ENCODE measurements at places on chromosomes 6 and 20.

- DNase-seq: no peak
These were observed 8.8 kb downstream of the ASF1A start for GRCh38 chr6:118902726-118903125.

GRCh38 chr6:118881440-118882313 lies 12.3 kb upstream of the ASF1A start:
- DNase-seq: no peak

GRCh38 chr20:56554869-56555268 lies 21.8 kb downstream of the FAM209B start:
- DNase-seq: peak; percentile 23

GRCh38 chr6:53530346-53530745 lies 14.6 kb downstream of the GCLC start:
- DNase-seq: no peak

DNA sequence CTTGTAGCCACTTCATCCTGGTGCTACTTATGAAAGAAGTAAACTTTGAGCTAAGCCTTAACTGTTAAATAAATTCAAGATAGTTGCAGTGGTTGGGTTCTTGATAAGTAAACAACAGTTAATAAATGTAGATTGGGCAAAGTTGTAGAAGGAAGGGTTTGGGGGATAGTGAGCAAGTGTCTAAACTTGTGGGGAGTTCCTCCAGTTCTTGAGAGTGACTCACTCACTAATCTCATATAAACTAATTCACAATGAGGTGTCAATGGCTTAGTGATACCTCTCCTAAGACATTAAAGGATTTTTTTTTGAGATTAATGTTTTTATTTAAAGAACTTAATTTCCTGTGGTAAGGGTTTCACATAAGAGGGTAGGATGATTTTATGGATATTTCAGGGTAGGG lies 507.4 kb downstream of the BMP2 start:
- DNase-seq: no peak

DNA sequence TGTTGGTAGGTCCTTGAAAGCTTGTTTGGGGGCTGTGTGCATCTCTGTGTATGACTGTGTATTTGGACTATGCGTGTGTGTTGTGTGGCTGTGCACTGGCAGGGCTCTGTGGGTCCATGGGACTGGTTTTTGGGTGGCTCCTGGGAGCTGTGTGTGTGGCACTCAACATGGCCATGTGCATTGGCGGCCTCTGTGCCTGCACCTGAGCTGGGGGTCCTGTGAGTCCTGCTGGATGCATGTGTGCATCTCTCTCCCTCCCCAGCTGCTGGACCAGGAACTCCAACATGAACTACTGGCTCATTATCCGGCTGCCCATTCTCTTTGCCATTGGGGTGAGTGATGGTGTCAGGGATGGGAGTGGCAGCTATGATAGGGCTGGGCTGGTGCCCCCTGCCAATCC lies 30.1 kb downstream of the GLP1R start:
- no peak for DNase-seq

- DNase-seq: no peak
These were observed 1.3 kb upstream of the MUCL3 start for GRCh38 chr6:30939473-30939872.

DNA sequence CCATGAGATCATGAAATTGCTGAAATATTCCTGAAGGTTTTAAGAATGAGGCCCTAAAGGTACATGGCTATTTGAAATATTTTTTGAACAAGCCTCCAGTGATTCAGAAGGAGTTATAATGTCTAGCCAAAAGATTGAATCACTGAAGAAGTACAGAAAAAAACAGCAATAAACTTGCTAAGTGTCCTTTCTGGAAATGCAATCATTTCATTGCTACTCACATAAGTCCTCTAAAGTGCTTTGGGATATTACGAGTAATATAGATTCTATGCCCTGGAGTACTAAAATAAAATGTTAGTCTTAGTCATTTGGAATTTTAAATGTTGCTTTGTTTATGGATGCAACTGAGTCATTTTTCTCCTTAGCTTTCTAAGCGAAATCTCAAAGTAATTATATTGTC lies 32.7 kb downstream of the CENPW start:
- DNase-seq: no peak

DNA sequence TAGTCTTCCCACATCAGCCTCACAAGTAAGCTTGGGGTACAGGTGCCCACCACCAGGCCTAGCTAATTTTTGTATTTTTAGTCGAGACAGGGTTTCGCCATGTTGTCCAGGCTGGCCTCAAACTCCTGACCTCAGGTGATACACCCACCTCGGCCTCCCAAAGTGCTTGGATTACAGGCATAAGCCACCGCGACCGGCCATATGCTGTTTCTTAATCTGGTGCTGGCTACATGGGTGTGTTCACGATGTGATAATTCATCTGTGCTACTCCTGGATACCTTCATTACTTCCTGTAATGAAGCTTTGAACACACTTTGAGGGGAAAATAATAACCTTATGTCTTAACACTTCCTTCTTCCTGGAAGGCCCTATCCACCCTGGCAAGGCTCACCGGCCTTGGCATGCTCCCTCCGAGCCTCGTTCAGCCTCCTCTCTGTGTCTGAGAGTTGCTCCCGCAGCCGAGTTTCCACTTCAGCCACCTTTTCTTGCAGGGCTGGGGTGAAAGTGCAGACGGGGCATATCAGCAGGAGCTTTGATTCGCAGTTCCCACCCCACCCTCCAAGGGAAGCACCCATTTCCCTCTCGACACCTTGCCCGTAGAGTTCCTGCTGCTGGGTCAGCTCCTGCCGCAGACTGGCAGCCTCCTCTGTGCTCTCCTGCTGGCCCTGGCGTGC lies 5.6 kb upstream of the PSORS1C2 start:
- DNase-seq: no peak

- DNase-seq: no peak
These were observed 24.5 kb downstream of the TTBK1 start for GRCh38 chr6:43267619-43268354.

DNA sequence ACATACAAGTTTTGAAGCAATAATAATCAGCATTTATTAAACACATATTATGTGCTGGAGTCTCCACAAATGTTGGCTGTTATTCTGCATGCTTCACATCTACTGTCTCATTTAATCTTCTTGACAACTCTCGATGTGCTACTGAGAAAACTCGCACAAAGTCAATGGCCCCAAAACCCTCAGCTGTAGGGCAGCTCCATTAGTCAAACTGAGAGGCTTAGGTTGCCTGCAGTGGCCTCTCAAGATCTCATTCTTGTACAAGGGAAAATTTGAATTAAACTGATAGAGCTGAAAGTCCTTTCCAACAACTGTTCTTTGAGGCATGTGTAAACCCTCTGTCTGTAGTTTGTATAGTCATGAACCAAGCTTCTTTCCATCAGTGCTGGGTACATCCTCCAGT lies 49.8 kb downstream of the MBOAT1 start:
- no peak for DNase-seq

DNA sequence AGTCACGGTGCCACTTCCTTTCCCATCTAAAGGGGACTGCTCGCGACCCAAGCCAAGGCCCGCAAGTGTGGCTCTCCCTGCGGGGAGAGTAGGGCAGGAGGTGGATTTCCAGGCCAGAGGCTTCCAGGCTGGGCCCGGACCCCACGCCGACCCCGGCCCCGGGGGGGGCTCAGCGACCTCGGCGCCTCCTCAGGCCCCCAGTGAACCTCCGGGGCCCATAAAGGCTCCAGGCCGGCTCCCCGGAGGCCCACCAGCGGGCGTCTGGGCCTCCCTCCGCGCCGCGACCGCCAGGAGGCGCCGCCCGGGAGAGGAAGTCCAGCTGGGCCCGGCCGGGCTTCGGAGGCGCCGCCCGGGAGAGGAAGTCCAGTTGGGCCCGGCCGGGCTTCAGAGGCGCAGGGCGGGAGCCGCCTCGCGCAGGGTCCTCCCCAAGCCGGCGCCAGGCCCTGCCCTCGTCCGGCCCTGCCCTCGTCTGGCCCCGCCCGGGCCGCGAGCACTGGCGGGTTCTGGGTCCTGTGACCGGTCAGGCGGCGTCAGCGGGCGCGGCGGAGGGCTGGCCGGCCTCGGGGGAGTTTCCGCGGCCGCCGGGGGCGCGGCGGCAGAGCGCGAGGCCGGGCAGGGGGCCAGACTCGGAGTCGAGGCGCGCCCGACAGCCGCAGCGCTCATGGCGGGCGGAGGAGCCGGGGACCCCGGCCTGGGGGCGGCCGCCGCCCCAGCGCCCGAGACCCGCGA lies at the start of gene RAB32:
Gene RAB32 (plus strand): TSS at position 623 of the 729 bp plus-strand sequence. CDS start 39 bp downstream, at position 662.
- DNase-seq: peak; percentile 67

- DNase-seq: no peak
These were observed 544.0 kb upstream of the HS3ST5 start for GRCh38 chr6:114886670-114887436.

DNA sequence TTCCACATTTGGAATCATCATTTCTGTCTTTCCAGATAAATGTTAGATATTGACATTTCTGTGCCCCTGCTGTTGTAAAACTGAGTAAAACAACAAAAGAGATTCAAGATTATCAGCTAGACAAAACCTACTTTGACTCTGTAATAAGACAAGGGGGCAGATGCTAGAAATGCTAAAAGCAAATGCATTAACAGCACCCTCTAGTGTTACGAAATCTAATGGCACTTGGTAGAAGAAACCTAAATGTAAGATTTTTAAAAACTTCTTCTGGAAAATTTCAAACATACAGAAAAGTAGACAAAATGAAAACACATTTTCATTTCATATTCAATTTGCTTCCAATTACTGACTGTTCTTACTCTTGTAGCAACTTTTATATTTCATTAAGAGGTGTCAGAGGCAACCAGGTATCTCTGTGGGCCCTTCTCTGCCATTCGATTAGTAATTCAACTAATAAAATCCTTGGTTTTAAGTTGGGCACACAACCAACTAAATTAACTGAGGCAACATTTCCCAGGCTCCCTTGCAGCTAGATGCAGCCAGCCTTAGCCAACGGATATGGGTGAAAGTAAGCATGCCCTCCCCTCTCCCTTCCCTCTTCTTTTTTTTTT lies 45.0 kb downstream of the SLC23A2 start:
- peak; percentile 54 for DNase-seq

- DNase-seq: no peak
These were observed 868 bp downstream of the SRSF3 start for GRCh38 chr6:36594816-36595643.

DNA sequence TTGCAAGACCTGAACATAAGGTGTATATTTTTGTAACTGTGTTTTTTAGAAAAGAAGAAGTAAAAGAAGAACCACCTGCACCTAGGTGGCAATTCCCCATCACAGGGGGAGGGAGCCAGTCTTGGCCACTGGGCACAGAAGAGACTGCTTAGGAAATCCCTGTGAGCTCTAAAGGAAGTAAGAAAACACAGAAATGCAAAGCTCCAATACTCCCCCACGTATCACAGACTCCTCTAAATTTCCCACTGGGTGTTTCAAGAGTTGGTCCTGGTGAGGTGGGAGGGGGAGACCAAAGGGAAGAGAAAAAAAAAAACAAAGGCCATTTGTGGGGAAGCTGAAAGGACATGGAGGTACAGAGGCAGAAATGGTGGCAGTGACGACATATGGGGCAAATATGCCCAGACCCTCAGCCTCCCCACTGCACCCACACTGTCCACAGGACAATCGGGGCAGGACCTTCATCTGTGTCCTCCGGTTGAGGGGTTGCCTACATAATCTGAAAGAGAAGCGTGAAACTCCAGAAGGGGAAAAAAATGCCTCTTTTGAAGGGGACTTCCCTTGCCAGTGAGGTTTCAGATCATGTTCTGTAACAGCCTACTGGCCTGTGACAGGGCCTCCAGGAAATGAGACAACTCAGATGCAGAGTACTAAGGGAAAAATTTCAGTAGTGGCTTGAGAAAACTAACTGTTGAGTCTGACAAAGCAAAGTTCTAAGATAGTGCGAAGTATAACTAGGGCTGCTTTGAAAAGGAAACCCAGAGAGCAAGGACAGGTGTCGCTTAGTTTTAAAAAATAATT lies 226.2 kb upstream of the MARCKS start:
- no peak for DNase-seq

DNA sequence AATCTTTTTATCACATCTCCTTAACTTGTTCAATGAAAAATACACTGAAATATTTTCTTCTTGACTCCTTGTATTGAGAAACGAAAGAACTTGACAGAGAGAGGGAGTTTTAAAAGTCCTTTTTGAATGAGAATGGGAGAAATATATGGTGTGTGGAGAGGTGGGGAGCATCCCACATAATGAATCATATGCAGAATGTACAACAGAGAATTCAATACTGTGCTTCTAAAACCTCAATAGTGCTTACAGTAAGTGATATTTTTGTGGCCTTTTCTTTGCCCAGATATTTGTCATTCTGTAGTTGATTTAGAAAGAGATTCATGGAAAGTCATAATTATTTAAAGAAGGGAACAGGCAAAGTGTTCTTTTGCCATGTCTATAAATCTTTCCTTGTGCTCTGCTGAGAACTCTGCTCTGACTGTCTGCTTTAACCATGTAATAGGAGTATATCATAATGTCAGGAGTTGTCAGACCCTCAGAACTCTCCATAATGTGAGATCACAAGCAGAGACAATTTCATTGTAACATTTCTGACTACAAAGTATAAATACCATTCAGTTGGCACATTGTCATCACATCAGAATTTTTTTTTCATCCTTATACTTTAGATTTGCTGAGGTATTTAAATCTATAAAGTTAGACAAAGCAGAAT lies 32.8 kb upstream of the HS3ST5 start:
- no peak for DNase-seq

DNA sequence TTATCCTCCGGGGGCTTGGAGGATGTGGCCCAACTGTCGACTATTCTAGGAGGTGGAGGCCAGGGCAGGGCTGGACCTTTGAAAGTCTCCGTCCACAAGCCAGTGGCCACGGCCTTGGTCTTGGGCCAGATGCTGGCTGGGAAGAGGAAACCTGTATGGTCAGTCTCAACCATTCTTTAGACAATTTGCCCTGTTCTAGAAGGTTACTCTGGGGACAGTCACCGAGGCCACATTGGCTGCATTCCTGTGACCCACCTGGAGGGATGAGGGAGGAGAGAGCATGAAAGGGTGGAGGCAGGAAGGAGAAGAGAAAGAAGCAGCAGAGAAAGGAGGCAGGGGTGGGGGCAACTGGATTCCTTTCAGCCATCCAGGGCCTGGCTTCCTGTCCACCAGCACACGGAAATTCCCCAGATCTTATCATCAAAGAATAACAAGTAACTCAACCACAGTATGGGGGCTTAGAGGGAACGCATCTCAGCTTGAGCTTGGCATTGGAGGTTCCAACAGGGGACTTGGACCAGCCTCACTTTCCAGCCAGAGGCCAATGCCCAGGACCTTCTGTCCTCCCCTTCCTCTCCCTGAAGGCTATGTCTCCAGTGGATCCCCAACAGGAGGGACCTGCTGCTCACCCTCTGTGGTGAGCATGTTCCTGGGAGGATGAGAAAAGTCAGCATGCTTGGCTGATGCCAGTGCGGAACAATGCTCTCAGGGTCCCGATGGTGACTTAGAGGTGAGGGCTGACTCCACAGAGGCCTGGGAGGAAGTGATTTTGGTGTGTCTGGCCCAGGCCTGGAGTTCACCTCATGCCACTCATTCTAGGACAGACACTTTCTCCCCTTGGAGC lies 30.4 kb downstream of the TGM2 start:
- no peak for DNase-seq

DNA sequence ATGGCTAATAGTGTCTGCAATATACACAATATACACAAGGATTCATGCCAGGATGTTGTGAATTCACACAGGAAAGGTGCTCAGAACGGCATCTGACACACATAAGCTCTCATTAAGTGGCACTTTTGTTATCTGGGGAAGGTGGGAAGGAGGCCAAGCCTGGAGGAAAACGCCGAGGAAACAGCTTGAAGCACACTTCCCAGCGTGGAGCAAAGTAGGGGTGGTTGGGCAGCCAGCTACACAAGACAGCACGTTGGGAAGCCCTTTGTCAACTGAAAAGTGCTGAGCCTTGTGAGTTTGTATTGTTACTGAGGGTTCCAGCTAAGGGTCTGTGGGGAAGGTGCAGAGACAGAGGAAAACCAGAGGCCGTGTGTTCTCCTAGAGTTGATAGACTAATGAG lies 181.0 kb downstream of the ZMYND8 start:
- no peak for DNase-seq

Measured in NT2/D1 (cell line).